ENCODE measurements at places on chromosomes 7 and 10.

DNA sequence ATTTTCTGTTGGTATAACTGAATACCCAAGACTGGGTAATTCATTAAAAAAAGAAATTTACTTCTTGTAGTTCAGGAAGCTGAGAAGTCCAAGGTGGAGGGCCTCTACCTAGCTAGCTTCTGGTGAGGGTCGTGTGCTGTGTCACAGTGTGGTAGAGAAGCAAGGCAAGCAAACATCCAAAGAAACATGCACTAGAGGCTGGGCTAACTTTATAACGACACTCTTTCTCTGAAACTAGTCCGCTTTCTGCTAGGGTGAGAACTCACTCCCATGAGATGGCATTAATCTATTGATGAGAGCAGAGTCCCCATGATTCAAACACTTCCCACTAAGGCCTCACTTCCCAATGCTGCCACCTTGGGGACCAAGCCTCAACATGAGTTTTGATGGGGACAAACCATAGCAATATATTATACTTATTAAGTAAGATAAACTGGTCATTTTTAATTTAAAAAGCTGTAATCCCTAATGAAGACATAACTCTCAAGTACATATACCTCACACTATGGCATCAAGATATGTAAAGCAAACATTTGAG lies 50.8 kb downstream of the PHYHIPL start:
- DNase-seq, result no peak

GRCh38 chr7:106965108-106965507 lies 79.4 kb upstream of the PRKAR2B start:
- no peak for DNase-seq

GRCh38 chr10:62023329-62023728 lies 121.8 kb downstream of the ARID5B start:
- no peak for DNase-seq

DNA sequence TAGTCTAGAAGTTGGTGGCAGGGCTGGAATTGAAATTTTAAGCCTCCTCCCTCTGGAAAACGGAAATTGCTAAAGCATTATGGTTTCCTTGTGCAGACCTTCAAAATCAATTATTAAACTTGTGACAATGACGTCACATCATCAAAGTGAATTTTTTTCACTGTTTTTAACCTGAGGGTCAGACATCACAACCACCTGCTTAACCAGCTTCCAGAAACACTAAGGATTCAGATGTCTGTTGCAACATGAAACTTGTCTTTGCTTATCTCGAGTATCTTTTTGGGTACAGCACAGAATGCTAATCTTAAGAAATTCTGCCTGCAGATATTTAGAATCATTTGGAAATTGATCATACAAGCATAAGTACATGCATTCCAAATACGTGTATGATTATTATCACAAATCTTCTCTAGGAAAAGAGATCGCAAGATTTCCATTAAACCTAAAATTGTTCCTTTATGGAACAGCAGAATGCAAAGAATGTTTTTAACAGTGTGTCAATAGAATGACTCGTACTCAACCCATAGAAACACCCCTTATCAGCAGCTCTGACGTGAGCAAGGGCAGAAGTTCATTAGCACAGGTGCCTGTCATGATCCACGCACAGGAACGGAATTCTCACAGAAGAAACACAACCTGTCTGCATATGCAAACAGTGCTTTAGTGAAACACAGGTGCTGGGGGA lies 4.1 kb upstream of the GTPBP4 start:
- DNase-seq, result no peak

DNA sequence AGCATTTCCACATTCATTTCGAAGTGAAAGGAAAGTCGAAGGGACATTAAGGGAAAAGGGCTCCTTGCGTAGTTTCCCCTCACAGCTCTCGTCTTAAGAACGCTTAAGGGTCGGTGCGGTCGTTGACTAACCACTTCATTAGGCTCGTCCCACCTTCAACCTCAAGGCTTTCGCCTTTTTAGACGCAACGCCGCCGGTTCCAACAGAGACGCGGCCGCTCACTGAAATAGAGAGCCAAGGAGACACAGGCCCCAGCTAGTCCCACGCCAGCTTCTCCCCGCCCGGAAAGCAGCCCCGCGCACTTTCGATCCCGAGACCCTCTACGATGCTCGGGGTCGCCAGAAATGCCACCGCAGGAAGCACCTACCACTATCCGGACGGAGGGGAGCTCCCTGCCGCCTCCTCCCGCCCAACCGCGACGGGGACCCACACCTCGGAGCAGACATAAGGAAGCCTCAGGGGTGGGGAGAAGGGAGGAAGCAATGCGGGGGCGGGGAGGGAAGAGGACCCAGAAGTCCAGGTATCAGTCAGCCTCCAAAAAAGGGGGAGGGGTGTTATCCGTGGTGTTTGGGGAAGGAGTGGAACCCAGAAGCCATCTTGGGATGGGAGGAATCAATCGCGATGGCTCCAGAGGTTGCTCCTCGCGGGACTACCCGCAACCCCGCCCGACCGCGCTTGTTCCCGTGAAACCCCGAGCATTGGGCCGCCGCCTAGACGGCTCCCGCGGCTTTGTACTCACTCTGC lies 559 bp downstream of the TRA2A start:
- DNase-seq, result peak; percentile 10

DNA sequence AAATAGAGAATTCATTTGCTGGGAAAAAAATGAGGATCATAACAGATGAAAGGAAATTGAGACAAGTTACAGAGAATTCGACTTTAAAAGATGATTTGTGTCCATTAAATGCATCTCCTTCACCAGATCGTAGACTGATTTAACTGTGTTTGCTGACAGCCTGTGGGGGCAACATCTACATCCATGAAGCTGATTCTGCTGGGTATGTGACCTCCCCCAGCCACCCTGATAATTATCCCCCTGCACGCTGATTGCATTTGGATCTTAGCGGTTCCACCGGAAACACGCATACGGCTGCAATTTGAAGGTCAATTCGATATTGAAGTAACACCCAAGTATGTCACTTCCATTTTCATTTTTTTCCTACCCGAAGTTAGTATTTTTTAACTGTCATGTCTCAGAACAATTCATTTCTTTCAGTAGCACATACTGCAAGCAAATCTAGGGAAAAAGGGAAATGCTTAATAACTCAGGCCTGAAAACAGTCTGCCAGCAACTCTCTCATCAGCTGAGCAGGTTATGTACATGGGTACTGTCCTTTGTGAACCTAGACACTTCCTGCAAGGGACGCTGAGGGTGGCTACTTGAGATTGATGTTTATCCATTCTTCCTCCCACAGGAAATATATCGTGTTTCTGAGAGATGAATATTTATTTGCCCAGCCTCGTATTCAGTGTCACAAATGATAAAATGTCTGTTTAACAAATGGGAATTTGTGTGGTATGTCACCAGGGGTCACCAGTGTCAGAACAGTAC lies 134.9 kb downstream of the ZNF22 start:
- DNase-seq, result no peak

DNA sequence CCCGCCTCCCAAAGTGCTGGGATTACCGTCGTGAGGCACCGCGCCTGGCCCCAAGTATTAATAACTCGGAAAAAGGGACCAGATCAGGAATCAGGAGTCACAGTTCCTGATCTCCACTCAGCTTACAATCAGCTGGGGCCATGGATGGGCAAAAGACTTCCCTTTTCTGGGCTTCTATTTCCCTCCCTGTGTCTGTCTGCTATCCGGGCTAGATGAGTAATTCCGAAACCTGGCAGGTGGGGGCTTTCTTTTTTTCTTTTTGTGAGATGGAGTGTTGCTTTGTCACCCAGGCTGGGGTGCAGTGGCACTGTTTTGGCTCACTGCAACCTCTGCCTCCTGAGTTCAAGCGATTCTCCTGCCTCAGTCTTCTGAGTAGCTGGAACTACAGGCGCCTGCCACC lies 11.6 kb downstream of the RPS24 start:
- no peak for DNase-seq

DNA sequence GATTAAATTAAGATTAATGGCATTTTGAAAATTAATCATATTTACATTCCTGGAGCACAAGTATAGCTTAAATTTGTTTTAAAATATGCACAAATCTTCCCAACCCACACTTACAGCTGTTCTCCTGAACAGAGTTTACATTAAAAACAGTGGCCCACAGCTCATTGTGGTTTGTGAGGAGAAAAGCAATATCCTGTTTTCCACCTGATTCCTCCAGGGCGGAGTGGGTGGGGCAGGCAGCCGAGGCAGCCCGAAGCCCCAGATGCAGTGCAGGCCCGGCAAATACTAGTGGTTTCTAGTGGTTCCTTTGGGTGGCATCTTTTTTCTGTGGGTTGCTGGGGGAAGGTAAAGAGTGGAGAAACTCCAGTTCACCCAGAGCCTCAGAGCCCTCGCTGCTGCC lies 280.8 kb downstream of the ARHGAP12 start:
- DNase-seq, result no peak

DNA sequence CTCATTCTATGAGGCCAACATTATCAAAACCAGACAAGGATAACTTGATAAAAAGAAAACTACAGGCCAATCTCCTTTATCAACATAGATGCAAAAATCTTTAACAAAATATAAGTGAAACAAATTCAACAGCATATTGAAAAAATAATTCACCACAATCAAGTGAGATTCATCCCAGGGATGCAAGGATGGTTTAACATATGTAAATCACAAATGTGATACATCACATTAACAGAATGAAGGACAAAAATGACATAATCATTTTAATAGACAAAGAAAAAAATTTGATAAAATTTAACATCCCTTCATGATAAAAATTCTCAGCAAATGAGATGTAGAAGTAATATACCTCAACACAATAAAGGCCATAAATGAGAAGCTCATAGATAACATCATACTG lies 53.8 kb downstream of the TCAF1 start:
- no peak for DNase-seq

- DNase-seq, result no peak
These were observed 139.7 kb downstream of the ADK start for GRCh38 chr10:74290708-74291107.

- no peak for DNase-seq
These were observed 306.9 kb downstream of the FRMD4A start for GRCh38 chr10:14023673-14024328.

DNA sequence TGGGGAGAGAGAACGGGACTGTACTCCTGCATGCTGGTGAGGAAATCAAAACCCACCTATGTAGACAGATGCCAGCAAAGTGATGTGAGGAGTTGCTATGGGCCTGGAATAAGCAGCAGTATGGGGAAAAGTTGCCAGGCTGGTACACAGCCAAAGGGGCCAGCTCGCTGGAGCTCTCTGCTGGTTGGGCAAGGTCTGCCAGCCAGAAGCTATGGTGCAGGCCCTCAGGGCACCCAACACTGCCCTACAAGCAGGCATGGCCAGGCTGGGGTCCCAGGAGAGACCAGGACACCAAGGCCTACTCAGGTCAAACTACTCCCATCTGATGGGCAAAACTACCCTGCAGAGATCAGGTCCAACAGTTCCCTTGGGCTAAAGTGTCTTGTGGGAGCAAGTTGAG lies 916.6 kb downstream of the IPMK start:
- DNase-seq, result no peak

DNA sequence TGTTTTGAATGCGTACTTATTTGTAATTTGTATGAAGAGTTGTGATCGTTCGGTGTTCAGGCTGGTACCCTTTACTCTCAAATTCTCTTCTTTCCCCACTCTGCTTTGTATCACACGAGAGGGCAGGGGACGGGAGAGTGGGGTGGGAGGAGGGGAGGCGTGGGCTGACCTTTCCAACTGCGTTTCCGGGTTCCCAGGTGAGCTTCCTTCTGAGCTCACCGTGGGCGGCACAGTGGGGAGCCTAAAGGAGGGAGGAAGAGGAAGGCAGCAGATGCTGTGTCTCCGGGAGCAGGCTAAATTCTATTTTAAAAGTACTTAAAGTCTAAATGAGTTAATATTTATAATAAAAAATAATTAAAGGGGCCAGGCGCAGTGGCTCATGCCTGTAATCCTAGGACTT lies 7.4 kb upstream of the XRCC2 start:
- DNase-seq, result no peak

GRCh38 chr10:72597897-72598296 lies 28.0 kb downstream of the MICU1 start:
- no peak for DNase-seq

DNA sequence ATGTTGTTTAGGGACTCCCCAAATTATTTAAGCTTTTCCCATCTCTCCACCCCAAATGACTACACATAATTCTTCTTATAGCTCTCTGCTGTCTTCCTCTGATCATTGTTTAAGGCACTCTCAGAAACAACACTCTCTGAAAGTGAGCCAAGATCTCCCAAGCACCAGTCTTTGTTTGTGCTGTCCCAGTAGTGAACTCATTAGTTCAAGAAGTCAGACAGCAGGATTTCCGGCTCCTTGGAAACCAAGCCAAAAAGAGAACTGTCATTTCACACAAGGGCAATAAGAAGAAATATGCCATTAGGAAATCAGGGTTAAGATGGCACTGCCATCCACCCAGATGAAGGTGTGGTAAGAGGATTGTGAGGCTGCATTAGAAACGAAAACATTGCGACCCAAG lies 83.1 kb downstream of the FZD1 start:
- no peak for DNase-seq

GRCh38 chr10:71746344-71747037 lies 26.8 kb downstream of the VSIR start:
- no peak for DNase-seq

- DNase-seq, result no peak
These were observed 32.4 kb downstream of the NAPEPLD start for GRCh38 chr7:103116511-103116910.

DNA sequence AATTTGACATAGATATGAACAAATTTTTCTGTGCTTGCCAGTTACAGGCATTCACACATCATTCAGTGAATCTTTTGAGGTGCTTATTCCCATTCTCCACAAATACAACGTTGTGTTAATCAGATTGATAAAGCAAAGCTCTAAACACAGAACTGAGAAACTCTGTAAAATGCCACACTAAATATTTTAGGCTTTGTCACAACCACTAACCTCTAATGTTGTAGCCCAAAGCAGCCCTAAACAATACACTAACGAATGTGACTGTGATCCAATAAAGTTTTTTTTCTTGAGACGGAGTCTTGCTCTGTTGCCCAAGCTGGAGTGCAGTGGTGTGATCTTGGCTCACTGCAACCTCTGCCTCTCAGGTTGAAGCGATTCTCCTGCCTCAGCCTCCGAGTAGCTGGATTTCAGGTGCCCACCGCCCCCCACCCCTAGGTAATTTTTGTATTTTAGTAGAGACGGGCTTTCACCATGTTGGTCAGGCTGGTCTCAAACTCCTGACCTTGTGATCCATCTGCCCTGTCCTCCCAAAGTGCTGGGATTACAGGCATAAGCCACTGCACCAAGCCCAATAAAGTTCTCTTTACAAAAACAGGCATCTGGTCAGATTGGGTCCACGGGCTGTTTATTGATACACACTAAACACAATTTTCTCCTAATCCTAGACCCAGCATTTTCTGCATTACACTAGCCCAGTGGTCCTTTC lies 6.9 kb downstream of the CYCS start:
- DNase-seq, result no peak

DNA sequence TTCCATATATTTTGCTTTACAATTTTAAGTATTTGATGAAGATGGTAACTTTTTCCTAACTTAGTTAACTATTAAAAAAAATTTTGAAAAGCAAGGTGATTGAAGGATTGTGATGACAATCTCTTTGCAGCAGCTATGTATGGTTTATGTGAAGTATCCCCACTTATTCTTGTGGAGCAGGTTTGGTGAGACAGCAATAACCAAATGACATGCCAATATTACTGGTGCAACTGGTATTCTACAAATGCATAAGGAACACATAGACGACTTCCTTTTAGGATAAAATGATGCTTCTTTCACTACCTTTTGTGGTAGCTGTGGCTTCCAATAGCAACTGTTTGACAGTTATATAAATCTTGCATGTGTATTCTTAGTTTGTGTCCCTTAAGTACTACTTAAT lies 465.3 kb downstream of the PLXDC2 start:
- DNase-seq, result no peak

GRCh38 chr7:98921608-98922372 lies 43.5 kb downstream of the TRRAP start:
- no peak for DNase-seq
